ELR (cell line): ENCODE measurements at places on chromosomes 7 and 10.
A peak's percentile ranks its signal among the peaks of the same experiment; 100 is the strongest.

DNA sequence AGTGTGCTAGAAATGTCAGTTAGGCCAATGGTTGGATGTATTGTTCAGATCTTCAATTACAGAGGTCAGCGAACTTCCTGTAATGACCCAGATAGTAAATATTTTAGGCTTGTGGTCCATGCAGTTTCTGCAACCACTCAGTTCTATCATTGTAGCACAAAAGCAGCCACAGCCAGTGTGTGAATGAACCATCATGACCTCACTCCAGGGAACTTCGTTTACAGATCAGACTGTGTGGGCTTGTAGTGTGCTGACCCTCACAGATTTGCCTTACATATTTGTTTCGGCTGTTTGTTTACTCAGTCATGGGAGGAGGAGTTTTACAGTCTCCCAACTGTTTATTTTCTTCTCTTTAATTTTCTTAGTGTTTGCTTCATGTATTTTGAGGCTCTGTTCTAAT, 55.4 kb downstream of the LANCL2 start:
- peak; percentile 66 for DNase-seq

DNA sequence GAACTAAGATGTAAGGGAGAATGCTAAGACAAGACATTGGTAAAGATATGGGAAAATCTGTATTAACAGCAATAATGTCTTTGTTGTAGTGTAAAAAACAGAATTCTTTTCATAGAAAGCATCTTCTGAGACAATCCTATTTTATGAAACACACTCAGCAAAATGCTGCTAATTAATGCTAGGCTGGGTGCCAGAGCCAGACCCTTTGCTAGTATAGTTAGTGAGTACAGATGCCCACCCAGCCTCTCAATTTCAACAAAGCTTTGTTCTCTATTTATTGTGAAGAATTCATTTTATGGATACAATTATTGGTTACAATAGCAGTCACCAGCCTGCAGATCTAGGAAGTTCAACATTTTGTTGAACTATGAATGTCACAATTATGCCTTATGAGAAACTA, 131.0 kb downstream of the SEM1 start:
- DNase-seq, result no peak

DNA sequence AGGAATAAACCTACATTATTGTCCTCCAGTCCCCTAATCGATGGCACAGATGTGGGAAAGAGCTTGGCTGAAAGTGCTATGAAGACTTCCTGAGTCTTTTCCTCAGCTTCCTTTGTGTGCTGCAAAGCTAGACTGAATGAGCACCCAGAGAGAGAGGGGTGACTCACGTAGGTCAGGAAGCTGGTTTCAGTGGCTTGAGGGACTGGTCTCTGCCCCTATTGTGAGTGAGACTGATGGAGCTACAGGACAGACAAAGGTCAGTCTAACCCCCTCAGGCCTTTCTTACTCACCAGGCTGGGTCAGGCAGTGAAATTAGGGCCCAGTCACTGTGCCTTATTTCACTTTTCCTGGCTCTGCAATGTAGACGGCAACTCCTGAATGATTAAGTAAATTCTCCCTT, 171.1 kb upstream of the GRB10 start:
- DNase-seq, result peak; percentile 69

- DNase-seq, result no peak
These were observed 307.8 kb upstream of the TPK1 start for GRCh38 chr7:145143685-145144084.

- DNase-seq, result peak; percentile 97
These were observed 50.2 kb downstream of the APBB1IP start for GRCh38 chr10:26488344-26488743.

- no peak for DNase-seq
These were observed 5.3 kb upstream of the PARP12 start for GRCh38 chr7:140068033-140068432.
